Kidney epithelial cell (primary cell): ENCODE measurements at places on chromosomes 5 and 9. TPM values are rescaled to one million over a fixed set of nuclear protein-coding genes. Genes with fewer than 3 reads are reported as not detected.

- DNase-seq = no peak
Measured at GRCh38 chr5:150438873-150439546, 10.5 kb downstream of the RPS14 start.

DNA sequence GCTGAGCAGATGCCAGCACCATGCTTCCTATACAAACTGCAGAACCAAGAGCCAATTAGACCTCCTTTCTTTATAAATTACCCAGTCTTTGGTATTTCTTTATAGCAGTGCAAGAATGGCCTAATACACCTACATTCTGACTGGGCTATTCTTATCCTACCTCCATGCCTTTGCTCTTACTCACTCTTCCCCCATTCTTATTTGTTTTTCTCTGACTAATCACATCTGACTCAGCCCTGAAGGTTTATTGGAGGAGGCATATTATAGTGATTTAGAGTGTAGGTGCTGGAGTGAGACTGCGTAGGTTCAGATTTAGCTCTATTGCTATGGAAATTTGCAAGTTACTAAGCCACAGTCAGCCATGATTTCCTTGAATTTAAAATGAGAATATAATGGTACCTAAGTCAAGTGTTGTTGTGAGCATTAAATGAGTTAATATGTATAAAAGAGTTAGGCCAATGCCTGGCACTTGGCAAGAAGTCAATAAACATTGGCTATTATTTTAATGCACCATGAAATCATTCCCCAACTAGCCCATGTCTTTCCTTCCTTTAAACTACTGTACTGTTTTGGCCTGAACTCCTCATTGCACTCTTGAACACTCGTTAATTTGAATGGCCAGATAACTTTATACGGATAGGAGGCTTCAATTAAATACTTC, 531.2 kb upstream of the ZNF608 start:
- DNase-seq = peak; percentile 87

DNA sequence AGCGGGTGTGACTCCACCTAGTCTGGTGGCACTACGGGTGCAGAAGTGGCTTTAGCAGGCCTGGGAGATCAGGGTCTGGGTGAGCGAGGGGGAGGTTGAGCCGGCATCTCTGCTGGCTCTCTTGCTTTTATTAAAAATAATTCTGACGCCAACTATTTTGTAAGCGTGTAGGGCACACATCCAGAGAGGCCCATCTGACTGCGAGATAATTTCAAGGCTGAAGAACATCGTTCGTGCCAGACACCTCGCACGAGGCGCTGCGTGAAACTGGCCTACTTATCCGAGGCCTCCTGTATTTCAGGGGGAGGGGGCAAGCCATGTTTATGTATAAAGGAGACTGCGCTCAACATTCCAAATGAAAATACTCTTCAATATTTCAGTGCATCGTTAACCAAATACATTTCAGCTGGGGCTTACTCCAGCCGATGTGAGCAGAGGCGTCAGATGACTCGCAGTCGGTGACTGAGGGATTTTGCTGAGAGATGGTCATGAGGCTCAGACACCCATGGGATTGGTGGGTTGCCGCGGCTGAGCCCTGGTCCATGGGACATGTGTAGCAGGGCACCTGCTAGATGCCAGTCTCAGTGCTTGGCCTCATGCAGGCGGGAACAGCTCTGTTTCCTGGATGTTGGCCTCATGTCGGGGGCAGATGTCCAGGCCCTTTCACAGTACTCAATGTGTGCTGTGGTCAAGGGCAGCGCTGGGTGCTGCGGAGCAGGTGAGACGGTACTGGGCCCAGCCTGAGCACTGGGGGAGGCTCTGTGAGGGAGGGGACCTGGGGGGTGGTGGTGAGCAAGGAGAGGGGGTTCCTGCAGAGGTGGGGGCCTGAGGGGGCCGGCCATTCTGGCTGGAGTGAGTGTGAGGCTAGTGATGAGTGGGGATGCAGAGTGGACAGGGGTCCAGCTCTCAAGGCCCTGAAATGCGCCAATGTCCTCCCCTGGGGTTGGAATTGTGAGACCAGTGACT, 201.5 kb downstream of the DAB2IP start:
- DNase-seq = no peak

DNA sequence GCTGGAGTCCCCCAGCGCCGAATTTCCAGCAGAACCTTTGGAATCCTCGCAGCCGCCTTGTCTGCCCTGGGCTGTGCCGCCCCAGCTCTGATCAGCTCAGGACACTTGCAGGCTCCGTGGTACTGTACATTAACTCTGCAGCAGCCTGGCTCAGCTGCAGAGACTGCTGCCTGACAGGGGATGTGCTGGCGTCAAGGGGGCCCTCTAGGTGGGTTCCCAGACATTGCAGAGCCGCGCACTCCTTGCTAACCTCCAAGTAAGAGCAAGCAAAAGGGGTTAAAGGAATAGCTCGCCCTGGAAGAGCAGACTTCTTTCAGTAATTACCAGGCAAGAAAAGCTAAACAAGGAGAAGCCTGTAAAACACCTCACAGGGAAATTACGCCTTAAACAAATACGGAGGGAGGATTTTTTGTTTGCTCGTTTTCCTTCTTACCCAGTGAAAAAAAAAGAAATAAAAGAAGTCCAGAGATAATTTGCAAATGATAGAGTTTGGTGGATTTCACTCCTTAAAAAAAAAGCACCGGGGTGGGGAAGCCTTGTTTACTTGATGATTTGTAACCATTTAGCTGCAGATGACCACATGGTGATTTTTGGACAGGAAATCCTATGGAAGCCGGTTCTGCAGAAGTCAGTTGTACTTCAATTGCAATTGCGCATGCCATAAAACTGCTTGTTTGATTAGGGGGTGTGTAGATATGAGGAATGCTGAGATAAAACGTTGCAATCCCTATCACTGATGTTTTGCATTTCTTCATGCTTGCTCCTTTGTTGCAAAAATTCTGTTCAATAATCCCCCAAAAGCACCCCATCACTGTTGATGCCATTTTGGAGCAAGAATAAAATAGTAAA, 305.8 kb downstream of the PDE4D start:
- DNase-seq = peak; percentile 42

- DNase-seq = peak; percentile 82
Measured at GRCh38 chr9:126788634-126789349, 16.0 kb upstream of the ZBTB43 start.

DNA sequence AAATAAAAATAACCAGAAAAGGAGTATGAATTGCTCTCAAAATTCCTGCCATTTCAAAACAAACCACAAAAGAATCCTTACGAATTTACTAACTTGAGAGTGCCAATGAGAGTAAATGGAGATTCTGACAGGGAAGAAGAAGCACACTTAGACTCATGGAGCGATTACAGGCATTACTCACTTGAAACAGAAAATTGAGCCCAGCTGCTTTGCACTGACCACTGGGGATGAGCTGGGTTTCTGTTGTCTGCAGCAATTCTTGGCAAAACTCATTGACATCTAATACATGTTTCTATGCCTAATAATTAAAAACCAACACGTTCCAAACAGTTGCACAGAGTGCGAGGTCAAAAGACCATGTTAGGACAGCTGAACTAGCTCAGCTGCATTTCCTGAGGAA, 731.6 kb downstream of the DNAH5 start:
- no peak for DNase-seq

DNA sequence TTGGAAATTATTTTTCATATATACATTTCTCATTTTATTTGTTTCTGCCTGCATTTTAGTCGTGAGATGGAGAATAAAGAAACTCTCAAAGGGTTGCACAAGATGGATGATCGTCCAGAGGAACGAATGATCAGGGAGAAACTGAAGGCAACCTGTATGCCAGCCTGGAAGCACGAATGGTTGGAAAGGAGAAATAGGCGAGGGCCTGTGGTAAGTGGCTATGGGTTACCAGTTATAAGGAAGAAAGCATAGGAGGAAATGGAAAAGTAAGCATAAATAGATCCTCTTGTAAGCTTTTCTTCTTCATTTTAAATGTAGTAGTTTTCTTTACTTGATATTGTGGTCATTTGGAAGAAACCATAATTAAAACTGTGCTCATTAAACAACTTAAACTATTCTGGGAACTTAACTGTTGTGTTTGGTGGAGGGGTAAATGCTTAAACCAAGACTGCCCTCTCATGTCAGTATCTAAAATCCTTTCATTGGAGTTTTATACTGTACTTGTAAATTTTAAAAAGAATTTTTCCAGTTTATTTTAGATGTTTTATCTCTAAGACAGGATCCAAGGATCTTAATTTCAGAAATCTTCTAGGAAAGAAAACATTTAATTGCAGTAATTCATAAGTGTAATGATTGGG, 41.3 kb downstream of the MAP3K1 start:
- no peak for DNase-seq

- DNase-seq = no peak
Measured at GRCh38 chr9:133528876-133529241, 4.1 kb upstream of the MYMK start.

GRCh38 chr5:75616971-75617621, 5.8 kb downstream of the ANKDD1B start:
- DNase-seq = no peak

DNA sequence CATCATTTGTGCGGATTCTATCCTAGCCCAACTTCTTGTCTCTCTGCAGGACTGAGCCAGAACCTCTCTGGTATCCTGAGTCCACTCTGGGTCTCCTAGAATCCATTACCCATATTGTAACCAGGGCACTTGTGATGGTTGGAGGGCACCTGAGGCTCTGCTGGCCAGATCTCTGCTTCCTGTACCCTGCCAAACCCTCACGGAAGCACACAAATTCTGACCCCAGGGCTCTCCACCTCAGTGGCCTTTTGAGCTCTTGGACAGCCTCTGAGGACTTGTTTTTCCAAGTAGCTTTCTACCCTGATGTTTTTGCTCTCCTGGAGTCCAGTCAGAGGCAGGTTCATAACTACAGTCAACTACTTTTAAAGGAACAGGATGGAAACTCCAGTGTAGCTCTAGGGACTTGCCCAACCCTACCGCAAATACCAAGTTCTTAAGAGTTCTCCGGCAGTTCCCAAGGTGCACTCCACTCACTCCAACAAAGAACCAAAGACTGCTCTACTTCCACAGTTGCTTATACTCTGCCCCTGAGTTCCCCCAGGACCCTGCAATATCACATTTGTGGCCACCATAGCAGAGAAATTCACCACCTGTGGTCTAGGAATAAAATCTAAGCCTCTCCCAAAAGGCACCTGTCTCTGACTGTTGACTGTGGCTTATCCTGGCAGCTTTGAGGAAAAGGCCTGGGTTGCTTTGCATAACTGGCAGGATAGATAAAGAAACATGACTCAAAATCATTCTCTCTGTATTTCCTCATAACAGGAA, 9.6 kb downstream of the PIP5K1B start:
- no peak for DNase-seq

- DNase-seq = no peak
Measured at GRCh38 chr5:35859101-35859661, 2.5 kb downstream of the IL7R start.

- DNase-seq = no peak
Measured at GRCh38 chr9:82242285-82242963, 253.9 kb downstream of the SPATA31D1 start.

DNA sequence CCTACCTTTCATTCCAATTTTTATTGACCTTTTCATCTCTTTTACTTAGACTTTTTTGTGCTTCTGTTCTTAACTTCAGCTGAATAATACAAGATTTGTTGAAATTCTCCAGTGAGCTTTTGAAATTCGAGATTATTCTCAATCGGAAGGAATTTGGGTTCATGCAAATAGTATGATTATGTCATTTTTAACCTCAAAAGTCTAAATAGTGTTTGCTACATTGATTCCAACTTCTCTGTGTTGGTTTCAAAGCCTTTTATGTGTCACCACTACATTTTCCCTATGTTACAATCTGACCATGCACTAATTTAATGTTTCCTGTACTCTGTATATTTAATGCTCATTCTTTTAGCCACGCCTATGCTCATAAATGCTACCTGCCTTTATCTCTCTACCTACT, 44.1 kb downstream of the VPS13A start:
- DNase-seq = no peak

- DNase-seq = peak; percentile 74
Measured at GRCh38 chr9:121559183-121559582, 59.5 kb upstream of the GGTA1 start.

DNA sequence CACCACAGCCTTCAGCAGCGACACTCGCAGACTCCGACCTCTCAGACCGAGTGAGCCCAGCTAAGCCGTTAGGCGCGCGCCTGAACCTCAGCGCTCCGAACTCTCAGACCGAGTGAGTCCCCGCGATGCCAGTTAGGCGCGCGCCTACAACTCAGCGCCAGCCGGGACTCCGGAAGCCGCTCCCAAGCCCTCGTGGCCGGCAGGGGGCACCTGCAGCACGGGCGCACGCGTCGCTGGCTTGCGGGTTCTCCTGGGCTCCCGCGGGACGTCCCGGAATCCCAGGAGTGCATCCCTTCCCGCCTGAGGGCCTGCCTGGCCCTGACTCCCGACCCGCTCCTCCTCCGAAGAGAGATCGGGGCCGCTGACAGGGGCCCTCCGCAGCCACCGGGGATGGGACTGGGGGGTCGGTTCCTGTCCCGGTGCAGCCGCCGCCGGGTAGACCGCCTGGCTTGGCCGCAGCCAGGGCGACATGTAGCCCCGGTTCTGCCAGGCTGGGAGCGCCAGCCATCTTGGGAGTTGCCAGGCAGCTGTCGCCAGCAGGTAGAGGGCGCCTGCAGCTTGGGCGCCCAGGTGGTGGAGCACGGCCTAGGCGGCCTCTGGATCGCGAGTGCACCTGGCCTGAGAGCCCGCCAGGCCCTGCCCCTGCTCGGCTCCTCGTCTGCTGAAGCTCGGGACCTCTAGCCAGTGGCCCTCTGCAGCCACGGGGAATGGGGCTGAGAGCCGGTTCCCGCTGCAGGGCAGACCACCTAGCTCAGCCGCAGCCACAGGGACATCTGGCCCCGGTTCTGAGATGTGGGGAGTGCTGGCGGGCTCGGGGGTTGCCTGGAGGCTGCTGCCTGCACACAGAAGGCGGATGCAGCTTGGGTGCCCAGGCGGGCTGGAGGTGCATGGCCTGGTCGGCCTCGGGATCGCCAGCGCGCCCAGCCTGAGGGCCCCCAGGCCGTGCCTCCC, at the start of gene ANKRD18A:
Gene ANKRD18A (minus strand): TSS at position 114 of the 951 bp plus-strand sequence. CDS start 311 bp downstream, outside the sequence.
- peak; percentile 70 for DNase-seq

The PCDHGA11 gene
- total RNA-seq = 6.7 and 7.4 TPM in 2 replicates

The DAB2IP gene
- 38.0 and 51.1 TPM in 2 replicates for total RNA-seq

The PCDHB5 gene
- total RNA-seq = 3.1 and 6.7 TPM in 2 replicates

The SPINK6 gene
- not detected in 2 replicates for total RNA-seq

The IL3 gene
- not detected in 2 replicates for total RNA-seq

The ELOVL7 gene
- total RNA-seq = 31.6 and 35.3 TPM in 2 replicates
